Activated CD8-positive, alpha-beta memory T cell treated with anti-CD3 and anti-CD28 coated beads for 24 hours (primary cell): ENCODE measurements at places on chromosomes 13 and 19.

DNA sequence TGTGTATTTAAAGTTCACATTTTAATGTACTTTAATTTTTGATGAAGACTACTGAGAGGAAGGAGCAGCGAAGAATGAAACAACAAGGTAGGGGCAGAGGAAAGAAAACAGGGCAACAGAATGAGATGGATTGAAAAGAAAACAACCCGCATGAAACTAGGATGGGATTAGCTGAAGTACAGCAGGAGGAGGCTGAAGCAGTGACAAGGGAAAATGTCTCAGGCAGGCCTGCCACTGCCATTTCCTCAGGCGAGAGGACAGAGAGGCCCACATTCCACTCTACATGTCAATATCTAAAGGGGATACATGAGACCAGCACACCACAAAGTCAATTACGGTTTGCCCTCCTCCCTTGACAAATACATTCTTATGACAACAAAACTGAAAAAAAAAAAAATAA is 1703.2 kb downstream of the EFNB2 start:
- no peak for DNase-seq

GRCh38 chr19:40421993-40422747 is 3.6 kb downstream of the SERTAD1 start:
- DNase-seq: no peak

DNA sequence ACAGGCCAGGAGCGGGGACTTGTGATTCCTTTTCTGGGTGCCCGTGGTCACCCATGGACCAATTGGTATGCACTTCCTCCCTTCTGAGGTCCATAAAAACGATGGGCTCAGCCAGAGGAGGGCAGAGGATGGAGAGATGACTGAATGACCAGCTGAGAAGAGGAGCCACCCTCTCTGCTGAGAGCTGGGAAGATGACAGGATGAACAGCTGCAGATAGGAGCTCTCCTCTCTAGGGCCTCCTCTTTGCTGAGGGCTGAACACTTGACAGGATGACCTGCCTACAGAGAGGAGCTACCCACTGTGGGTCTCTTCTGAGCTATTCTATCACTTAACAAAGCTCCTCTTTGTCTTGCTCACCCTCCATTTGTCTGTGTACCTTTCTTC is 4.1 kb downstream of the IGFL4 start:
- DNase-seq: no peak

GRCh38 chr13:46492946-46493345 is 60.0 kb upstream of the LRCH1 start:
- no peak for DNase-seq

DNA sequence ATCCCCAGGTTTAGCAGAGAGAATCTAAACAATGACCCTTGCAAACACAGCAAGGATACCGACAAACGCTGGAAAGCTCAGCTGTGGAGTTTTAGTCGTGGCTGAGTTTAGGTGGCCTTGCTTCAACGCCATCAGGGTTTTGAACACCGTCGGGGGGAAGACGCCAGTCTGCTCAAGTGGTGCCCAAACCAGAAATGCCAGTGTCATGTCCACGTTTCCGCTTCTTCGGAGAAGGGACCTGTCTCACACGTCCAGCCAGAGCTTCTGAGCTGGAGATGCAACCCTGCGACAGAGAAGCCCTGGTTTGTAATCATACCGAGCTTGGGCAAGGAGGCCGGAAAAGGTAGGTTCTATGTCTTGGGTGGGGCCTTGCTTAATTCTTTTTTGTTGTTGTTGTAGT is 42.6 kb upstream of the ATP11A start:
- no peak for DNase-seq

DNA sequence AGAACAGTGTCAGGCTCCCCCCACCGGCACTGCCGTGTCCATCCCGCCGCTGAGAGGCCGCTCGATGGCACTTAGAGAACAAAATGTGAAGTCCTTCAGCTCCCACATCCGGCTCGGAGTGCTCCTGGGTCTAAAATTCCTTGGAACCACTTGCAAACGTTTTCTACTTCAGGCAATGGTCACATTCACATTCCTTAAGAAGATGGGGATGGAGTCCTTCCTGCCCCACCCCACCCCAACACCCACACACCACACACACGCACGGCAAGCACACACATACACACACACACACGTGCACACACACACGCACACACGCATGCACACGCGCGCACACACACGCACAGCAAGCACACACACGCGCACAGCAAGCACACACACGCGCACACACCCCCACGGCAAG is 83.4 kb downstream of the SOX1 start:
- DNase-seq: no peak

DNA sequence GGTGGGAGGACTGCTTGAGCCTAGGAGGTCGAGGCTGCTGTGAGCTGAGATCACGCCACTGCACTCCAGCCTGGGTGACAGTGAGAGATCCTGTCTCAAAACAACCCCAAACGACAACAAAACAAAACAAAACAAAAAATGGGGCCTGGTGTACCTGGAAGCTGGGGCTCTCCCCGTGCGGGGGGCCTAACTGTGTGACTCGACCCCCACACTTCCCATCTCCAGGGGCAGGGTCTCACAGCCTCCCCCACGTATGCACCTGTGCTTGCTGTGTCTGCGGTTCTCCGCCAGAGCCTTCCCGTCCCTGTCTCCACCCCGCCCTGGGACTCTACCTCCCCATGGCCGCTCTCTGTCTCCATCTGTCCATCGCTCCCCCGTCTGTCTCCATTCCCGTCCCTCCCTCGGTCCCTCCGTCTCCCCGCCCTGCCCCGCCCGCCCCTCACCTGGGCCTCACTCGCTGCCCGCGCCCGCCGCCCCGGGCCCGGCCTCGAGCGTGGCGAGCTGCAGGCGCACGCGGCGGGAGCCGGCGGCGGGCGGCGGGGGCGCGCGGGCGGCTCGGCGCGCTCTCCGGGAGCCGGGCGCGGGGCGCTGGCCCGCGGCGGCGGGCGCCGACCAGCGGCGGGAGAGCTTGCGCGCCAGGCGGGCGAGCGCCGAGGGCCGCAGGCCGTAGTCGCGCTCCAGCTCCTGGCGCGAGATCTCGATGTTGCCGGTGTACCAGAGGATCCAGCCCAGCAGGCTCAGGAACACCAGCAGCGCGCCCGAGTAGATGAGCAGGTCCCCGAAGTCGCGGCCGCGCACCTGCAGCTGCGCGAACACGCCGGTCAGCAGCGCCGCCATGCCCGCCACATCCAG is 587 bp downstream of the TMEM238 start:
- peak; percentile 84 for DNase-seq

GRCh38 chr13:111508902-111509509 is 188.6 kb downstream of the TEX29 start:
- DNase-seq: no peak

DNA sequence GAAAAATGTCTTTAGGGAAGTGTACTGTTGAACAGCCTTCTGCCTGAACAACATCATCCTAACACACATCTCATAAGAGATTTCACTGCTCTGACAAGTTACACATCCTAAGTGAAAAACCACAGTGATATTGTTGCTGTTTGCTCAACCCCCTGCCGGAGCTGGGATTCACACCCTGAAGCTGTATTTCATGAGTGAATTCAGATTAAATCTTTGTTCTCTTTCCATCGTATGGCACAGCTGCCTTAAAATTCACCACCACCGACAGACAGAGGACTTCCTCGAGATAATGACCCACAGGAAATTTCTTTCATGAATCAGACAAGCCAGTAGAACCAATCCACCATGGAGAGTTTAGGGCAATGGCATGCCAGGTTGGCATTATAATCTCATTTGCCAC is 280.8 kb downstream of the DCT start:
- DNase-seq: no peak

DNA sequence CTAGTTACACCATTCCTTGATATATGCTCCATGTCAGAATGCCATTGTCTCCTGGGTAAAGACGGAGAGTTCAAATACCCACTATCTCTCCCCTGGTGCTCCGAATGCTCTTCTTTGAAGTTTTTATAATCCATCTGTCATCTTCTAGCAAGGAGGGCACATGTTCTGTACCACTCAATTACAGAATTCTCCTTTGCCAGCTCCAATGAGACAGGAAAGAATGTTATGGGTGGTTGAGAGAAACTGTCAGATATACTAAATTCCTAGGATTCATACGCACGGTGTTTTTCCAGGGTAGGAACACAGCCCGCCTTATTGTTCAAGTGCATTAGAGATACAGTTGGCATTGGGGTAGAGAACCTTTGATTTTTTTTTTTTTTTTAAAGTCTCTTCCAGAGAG is 118.0 kb upstream of the ZNF536 start:
- DNase-seq: no peak

- no peak for DNase-seq
Observed at GRCh38 chr13:24076636-24077035, 83.9 kb upstream of the SPATA13 start.

DNA sequence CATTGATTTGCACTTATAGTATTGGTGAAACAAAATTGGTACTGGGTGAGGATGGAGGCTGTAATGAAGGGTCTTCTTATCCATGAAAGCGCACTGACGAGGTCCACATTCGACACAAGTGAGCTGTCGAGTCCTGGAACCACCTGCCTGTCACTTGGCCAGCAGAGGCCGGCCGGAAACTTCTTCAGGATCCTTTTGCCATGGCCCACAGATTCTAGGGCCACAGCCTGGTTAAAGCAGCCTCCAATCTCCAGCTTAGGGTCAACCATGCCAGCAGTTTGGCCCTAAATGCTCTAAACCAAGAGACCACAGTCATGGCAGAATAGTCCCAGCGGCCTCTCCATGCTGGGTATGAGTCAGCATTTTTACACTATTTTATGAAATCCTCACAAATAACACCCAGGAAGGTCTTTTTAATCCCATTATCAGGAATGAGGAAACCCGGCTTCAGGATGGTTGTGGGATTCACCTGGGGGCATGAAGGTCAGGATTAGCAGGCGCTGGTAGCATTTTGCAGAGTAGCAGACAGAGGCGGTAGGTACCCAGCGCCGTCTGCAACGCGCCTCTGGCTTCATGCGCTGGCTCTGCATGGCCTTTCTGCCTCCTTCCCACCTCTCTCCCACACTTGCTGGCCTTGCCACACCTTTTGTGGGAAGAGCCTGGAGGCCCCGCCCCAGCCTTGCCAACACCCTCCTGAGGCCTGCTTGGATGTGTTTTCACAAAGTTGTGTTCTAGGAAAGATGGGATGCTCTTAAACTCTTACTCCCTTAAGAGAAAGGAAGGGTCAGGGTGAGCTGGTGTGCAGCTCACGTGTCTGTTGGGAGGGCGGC is 15.2 kb downstream of the GAS6 start:
- peak; percentile 49 for DNase-seq
